ENCODE measurements at places on chromosomes 2 and 18.

DNA sequence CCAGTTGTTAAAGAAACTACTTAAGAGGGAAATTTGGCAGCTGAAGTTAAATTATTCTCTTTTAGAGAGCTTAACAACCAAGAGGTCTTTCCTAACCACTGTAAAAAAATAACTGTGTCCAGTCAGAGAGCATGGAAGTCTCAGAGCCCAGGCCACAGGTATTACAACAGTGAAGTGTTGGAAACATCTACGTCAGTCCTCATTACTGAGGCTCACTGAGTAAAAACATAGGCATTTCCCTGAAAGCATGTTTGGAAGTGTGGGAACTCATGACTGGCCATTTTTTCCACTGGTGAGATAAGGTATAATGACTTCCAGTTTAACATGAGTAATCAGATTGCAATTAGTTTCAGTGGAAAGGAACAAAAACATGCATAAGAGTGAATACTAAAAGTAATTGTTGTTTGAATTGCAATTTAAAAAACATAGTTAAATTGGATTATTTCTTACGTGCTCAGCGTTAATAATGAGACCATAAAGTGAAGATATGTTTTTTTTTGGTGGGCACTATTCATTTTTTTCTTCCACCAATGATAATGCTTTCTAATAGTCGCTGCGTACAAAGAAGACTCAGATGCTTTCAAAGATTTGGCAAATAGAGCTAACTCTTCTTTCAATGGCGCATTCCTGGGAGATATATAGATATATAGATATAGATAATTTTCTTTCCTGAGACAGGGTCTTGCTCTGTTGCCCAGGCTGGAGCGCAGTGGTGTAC lies 60.8 kb downstream of the EFEMP1 start:
- no peak for DNase-seq

DNA sequence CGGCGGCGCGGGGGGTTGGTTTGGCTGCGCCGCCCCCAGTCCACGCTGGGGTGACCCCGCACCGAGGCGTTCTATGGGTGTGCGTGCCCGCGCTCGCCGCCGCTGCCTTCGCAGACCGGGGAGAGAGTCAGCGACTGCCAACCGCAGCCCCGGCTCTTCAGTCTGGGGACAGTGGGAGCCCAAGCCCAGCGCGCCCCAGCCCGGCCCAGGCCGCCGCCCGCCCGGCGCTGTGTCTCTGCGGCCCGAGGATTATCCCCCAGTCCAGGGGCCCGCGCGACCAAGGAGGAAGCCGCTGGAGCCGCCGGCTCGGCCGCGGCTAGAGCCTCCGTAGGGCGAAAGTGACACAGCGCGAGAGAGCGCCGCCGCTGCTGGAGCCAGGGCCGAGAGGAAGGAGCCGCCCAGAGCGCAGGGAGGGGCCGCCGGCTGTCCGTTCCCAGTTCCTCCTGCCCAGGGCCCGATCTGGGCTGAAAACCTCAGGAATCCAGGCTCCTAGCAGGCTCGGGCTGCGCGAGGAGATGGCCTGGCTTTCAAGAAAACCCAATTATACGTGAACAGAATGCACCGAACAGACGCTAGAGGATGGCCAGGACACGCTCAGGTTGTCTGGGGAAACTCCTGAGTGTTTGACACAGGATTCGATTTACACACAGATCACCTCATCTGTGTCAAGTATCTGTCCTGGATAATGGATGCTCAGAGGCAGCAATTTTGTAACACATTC lies 2.4 kb downstream of the CTIF start:
- DNase-seq: no peak

- no peak for DNase-seq
Measured at GRCh38 chr2:29974086-29974485, 52.7 kb upstream of the ALK start.

GRCh38 chr2:39512434-39512935 lies 75.4 kb upstream of the MAP4K3 start:
- no peak for DNase-seq

DNA sequence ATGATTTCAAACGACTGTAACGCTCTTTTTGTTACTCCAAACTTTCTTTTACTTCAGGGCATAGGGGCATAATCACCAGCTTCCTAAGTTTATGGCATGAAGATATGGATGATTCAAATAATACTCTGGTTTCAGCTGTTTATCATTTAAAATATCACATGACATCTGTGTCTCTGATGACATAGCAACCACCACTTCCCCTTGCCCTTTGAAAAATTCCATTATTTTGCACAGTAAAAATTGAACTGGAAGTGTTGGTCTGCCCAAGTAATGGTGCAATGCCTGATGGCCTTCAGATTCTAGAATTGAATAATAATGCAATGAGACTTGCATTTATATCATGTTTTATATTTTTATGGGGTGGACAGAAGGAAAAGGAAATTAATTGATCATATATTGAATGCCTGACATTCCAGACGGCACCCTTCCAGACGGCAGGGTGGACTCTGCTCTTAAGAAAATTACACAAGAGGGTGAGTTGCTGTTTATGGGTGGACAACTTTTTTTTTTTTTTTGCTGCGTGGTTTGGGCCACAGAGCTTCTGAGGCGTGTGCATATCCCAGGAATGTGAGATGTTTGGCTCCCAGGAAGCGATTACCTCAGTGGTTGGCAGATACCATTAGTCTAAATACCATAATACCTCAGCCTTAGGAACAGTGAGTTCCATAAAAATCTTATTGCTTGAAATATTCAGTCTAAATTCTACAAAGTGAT lies 101.7 kb upstream of the ZNF521 start:
- DNase-seq: no peak

DNA sequence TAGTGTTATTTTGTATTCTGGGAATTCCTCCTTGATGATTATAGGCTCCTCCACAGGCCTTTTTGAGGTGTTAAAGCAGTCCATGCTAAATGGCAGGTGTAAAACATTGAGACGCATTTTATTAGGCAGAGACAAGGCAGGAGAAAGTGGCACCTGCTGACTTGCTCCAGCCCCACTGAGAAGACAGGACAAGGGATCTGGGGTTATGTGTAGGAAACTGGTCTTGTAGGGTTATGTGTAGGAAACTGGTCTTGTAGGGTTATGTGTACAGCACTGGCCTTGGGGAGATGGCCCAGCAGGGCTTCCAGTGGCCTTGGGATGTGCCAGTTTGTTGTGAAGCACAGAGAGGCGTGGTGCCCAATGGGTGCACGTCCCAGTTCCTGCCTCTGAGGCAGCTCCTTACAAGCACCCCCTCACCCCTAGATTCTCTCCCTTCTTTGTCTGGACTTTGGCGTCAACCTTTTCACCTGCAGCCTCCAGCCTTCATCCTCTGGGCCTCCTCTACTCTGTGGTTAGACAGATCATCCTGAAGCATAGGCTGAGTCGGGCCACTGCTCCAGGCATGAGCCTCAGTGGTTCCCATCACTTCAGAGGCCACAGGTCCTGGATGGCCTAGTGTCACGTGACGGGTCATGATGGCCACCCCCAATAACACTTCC lies 921 bp upstream of the FABP1 start:
- no peak for DNase-seq

DNA sequence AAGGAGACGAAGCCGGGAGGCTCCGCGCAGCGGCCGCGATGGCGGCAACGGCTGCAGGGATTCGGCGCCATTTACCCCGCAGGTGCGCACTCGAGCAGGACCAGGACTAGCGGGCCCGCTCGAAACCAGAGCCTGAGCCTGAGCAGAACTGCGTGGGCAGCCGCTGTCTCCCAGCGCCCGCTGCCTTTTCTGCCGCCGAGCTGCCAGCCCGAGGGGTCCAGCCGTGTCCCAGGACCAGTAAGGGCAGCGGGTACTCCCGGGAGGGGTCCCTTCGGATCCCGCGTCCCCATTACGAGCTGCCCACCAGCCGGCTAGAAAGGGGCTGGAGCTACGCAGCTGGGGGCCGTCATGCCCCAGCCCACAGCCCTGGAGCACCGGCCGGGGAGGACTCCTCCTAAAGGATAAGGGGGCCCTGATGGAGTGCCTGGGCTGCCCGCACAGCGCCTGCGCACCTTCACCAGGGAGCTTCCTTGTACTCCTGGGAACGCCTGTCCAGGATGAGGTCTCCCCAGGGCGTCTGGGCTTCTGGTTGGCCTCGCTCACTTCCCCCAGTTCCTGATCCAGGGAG lies 9.9 kb downstream of the ALPP start:
- no peak for DNase-seq

GRCh38 chr2:163269374-163270021 lies 430.9 kb upstream of the KCNH7 start:
- DNase-seq: no peak

GRCh38 chr2:64056021-64056420 lies 36.8 kb upstream of the VPS54 start:
- no peak for DNase-seq

GRCh38 chr18:36299015-36299414 lies 1.5 kb downstream of the FHOD3 start:
- DNase-seq: no peak

DNA sequence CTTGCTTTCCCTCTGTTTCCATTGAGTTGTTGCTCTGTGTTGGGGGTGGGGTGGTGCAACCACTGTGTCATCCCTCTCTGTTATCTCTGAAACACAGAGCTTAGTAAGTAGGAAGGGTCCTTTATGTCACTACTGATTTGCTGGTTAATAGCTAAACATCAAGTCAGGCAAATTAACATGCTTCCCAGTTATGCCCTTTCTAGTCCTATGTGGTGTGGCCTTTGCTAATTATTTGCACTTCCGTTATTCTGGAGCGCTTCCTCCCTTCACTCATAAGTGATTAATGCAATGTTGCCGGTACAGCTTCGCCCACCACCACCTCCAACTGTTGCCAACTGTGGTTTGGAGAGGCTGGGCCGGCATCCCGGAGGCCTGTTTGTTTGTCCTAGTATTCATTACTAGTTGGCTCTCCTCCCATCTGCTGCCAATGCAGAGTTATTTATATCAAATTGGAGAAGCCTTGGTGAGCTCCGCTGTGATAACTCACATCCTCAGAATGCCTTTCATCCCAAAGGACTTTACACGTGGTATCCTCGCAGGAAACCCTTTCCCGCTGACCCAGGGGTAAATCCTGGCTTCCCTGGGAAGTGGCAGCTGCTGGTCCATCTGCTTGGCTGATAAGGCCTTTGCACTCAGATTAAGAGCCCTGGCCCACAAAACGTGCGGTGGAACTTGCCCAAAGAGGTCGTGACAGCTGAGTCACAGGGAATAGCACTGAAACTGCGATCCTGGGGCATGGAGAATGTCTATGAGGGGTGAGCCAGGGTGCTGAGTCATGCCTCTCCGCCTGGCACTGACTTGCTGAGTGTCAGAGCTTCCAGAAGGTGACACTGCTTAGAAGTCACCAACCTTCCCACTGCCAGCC lies 72.0 kb upstream of the ZCCHC2 start:
- DNase-seq: no peak

- DNase-seq: no peak
Measured at GRCh38 chr2:28588292-28588670, 92.4 kb downstream of the PLB1 start.

- no peak for DNase-seq
Measured at GRCh38 chr18:57589161-57589560, 2.7 kb upstream of the FECH start.

DNA sequence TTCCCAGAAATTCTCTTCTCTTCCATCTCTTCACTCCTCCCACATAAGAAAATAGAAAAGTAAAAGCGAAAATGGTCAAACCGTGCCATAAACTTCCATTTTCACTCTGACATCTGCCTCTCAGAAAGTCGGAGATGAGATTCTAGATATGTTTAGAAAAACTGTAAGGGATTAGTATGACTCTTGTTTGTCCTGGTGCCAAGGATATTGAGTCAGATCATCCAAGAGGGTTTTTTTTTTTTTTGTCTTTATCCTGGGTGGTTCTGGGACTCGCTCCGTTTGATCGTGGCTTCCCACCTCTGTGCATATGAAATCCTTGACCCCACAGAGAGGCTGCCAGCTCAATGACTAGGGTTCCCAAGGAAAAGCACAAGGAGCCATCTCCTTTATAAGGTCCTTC lies 17.3 kb downstream of the EN1 start:
- DNase-seq: no peak
